ENCODE measurements at places on chromosomes 7 and 10. TPM values are rescaled to one million over a fixed set of nuclear protein-coding genes. Genes with fewer than 3 reads are reported as not detected.

DNA sequence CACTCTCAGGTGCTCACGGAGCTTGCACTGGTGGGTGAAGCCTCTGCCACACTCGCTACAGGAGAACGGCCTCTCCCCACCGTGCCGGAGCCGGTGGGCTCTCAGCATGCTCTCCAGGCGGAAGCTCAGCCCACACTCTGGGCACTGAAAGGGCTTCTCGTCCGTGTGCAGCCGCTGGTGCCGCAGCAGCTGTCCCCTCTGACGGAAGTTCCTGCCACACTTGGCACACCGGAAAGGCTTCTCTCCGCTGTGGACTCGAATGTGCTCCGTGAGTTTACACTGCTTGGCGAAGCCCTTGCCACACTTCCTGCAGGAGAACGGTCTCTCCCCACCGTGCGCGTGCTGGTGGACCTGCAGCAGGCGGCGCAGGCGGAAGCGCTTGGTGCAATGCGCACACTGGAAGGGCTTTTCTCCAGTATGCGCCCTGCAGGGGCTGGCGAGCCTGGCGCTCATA, 19.3 kb downstream of the ZNF786 start:
- peaks cover 15% of the 10 kb centered on the region for H3K36me3 ChIP-seq
- no peak overlapping the region for H3K4me3 ChIP-seq
- H3K27me3 ChIP-seq = no peaks in the 10 kb centered on the region
- no peak overlapping the region for H3K27ac ChIP-seq
- no peak for DNase-seq

- no peaks in the 10 kb centered on the region for H3K4me1 ChIP-seq
- DNase-seq = no peak
- H3K36me3 ChIP-seq = no peaks in the 10 kb centered on the region
- H3K27me3 ChIP-seq = no peaks in the 10 kb centered on the region
- H3K27ac ChIP-seq = no peak overlapping the region
These were observed 437.6 kb downstream of the PCDH15 start for GRCh38 chr10:54363390-54363789.

DNA sequence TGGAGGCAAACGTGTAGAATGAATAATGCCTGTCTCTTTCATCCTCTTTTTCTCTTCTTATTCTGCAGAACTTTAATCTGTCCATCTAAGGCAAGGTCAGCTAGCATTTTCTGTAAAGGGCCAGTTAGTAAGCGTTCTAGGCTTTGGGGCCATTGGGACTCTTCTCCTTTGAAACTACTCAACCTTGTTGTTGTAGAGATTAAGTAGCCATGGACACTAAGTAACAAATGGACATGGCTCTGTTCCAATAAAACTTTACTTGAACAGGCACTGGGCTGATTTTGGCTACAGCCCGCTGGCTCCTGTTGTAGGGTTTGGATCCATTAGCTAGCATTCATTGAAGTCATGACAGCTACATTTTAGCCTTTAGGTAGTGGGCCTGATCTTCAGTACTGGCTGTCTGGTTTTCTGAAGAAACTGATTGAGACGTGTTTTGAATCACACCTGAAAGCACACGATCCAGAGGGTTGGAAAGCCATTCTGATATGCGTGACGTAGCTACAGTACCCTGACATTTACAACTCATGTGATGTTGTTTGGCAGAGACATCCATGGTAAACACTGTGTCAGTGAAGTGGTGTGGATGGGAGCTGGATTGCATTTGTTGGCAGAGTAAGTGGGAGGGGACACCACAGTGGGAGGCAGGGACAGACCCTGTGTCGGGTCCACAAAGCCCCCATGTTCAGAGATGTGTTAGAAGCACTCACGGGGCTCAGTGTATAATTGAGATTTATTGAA, 92.5 kb downstream of the MTPN start:
- H3K4me1 ChIP-seq = no peaks in the 10 kb centered on the region
- no peak overlapping the region for H3K27ac ChIP-seq
- no peak overlapping the region for H3K4me3 ChIP-seq
- no peak for DNase-seq
- H3K36me3 ChIP-seq = no peaks in the 10 kb centered on the region

- H3K4me3 ChIP-seq = peak overlapping the region; percentile 81
- peak overlapping the region; percentile 85 for H3K27ac ChIP-seq
These were observed 743 bp downstream of the RBM17 start for GRCh38 chr10:6089334-6090219.

DNA sequence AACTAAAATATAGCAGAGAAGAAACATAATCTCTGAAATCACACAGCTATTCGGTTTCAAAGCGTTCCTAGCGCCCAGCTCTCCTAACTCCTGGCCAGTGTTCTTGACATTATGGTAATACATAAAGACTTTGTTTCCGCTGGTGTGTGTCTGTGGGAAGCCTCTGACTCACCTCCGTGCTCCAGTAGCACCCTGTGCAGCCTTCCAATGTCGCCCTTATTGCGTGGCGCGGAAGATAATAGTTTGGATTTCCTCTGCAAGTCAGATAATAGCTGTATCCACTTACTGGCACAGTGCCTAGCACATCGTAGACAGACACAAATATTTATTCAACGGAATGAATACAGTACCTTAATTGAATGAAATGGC, 570 bp downstream of the BMS1 start:
- H3K27me3 ChIP-seq = no peaks in the 10 kb centered on the region
- H3K4me1 ChIP-seq = no peaks in the 10 kb centered on the region
- peak overlapping the region; percentile 81 for H3K27ac ChIP-seq
- H3K4me3 ChIP-seq = peak overlapping the region; percentile 76
- peak; percentile 72 for DNase-seq

- H3K36me3 ChIP-seq = no peaks in the 10 kb centered on the region
- H3K4me3 ChIP-seq = no peak overlapping the region
- peak overlapping the region; percentile 98 for H3K27ac ChIP-seq
- peaks cover 36% of the 10 kb centered on the region for H3K4me1 ChIP-seq
- H3K27me3 ChIP-seq = no peaks in the 10 kb centered on the region
- DNase-seq = peak; percentile 78
These were observed 5.1 kb downstream of the SYNPO2L start for GRCh38 chr10:73650537-73651331.

GRCh38 chr10:84798312-84798711, 469.9 kb downstream of the CCSER2 start:
- no peaks in the 10 kb centered on the region for H3K4me1 ChIP-seq
- DNase-seq = no peak
- H3K27ac ChIP-seq = no peak overlapping the region
- no peak overlapping the region for H3K4me3 ChIP-seq

- peak; percentile 10 for DNase-seq
- peaks cover 2% of the 10 kb centered on the region for H3K27me3 ChIP-seq
- no peak overlapping the region for H3K27ac ChIP-seq
- no peaks in the 10 kb centered on the region for H3K36me3 ChIP-seq
These were observed 20.6 kb downstream of the CLRN3 start for GRCh38 chr10:127872011-127872761.

DNA sequence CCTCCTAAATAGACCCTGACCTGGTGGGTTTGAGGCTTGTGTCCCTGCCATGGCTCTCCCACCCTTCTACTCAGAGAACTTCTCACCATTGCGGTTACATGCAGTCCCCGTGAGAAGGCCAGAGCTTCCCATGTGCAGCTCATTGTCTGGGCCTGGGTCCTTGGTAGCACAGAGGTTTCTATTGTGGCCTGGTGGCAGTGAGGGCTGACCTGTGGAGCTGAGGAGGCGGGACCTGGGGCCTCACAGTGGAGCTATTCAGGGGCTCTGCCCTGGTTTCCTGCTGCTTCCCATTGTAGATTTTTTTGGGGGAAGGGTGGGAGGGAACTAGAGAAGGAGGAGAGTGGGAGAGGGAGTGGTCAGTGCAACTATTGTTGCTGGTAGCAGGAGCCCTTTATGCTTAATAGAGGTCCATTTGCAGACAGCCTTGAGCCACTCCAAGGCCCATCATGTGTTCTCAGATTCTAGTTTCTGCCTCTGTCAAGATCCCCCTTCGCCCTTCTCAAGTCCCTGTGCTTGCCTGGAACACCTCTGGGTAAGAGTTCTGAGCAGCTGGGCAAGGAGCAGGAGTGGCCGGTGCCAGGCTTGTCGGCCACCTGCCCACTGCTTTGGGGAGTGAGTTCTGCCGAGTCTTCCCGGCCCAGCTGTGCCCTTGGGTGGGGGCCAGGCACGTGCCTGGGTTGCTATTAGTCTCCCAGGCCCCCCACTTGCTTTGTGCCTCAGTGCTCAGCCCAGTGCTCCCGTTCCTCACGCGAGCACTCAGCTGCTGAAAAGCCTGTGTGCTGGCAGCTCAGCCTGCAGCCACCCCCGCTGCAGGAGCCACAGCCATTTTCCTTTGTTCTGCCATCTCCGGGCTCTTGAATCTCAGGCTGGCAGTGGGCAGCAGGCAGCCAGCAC, 10.7 kb downstream of the TSPAN14 start:
- H3K4me3 ChIP-seq = peak overlapping the region; percentile 31
- no peaks in the 10 kb centered on the region for H3K36me3 ChIP-seq
- DNase-seq = peak; percentile 43
- no peaks in the 10 kb centered on the region for H3K27me3 ChIP-seq
- peak overlapping the region; percentile 61 for H3K27ac ChIP-seq

GRCh38 chr7:73967832-73968290, 60.1 kb upstream of the ELN start:
- H3K27ac ChIP-seq = no peak overlapping the region
- no peak for DNase-seq

- H3K27ac ChIP-seq = no peak overlapping the region
- no peaks in the 10 kb centered on the region for H3K36me3 ChIP-seq
- no peaks in the 10 kb centered on the region for H3K4me1 ChIP-seq
- no peak overlapping the region for H3K4me3 ChIP-seq
- no peaks in the 10 kb centered on the region for H3K27me3 ChIP-seq
These were observed 24.5 kb downstream of the RAPGEF5 start for GRCh38 chr7:22332461-22332870.

DNA sequence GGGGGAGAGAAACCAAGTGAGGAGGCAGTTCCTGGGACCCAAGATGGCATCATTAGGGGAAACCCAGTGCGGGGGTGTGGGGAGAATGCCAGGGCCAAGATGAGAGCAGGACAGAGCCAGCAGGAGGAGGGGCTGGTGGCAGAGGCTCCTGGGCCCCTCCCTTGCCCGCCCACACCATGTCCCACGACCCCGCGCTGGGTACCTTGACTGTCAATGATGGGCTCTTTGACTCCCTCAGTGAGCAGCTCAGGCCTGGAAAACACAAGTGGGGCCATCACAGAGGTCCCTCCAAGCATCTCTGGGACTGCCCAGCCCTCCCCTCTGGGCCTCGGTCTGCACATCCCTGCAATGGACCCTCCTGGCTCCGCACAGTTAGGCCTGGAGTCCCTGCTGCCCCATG, 75.4 kb downstream of the RABGEF1 start:
- no peak overlapping the region for H3K27ac ChIP-seq
- H3K27me3 ChIP-seq = no peaks in the 10 kb centered on the region
- no peak overlapping the region for H3K4me3 ChIP-seq
- peaks cover 8% of the 10 kb centered on the region for H3K36me3 ChIP-seq

DNA sequence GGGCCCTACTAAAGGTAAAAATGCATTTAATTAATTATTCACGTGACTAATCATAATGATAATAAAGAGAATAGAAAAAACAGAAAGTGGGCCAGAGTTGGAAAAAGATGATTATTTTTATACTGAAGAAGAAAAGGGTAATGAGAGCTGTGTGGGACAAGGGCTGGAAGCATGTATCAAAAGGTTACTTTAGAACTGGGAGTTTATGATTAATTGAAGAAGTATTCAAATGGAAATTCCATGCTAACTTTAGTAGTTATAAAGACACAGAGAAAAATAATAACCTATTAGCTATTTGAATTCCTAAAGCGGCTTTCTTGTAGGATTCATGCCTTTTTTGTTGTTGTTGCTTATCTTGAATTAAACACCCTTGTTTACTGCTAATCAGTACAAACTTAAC, 49.9 kb downstream of the MKX start:
- no peak overlapping the region for H3K27ac ChIP-seq
- no peaks in the 10 kb centered on the region for H3K4me1 ChIP-seq

DNA sequence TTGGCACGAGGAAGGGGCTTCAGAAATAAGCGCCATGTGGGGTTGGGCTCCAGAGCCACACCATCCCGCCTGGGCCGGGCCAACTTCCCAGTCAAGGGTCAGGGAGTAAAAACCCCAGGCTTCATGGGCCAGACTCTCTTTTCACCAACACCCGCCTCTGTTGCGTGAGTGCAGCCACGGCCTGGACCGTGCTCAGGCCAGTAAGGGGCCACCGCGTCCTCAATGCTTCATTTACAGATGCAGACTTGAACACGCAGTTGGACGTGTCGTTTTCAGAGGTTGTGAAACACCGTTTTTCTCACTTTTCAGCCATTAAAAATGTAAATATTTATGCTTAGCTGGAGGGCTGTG, 161.0 kb downstream of the WDR37 start:
- H3K4me1 ChIP-seq = no peaks in the 10 kb centered on the region
- H3K27ac ChIP-seq = no peak overlapping the region
- DNase-seq = no peak
- H3K27me3 ChIP-seq = no peaks in the 10 kb centered on the region

GRCh38 chr7:86407291-86407690, 236.4 kb upstream of the GRM3 start:
- H3K27ac ChIP-seq = no peak overlapping the region
- H3K36me3 ChIP-seq = no peaks in the 10 kb centered on the region
- H3K4me1 ChIP-seq = peaks cover 3% of the 10 kb centered on the region

DNA sequence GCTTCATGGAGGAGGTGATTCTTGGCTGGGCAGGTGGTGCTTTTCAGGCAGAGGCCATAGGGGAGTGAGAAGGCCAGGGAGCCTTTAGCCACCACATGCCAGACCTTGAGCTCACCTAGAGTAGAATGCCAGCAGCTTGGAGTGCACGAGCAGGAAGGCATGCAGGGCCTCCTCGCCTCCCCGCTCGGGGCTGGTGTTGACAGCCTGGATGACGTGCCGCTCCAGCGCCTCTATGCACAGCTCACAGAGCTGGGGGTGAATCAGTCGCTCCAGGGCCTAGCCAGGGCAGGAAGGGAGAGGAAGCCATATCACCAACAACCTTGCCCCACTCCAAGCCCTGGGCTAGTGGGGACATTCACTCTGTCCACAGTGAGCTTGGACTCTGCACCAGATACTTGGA, 15.7 kb downstream of the HPS1 start:
- no peaks in the 10 kb centered on the region for H3K27me3 ChIP-seq
- DNase-seq = no peak
- H3K36me3 ChIP-seq = peaks cover 16% of the 10 kb centered on the region
- no peak overlapping the region for H3K27ac ChIP-seq
- H3K4me3 ChIP-seq = no peak overlapping the region
- peaks cover 12% of the 10 kb centered on the region for H3K4me1 ChIP-seq

- no peak for DNase-seq
- no peak overlapping the region for H3K27ac ChIP-seq
- H3K36me3 ChIP-seq = no peaks in the 10 kb centered on the region
These were observed 321.2 kb downstream of the DNAJB6 start for GRCh38 chr7:157657741-157658740.

- H3K27me3 ChIP-seq = no peaks in the 10 kb centered on the region
- H3K27ac ChIP-seq = no peak overlapping the region
- no peaks in the 10 kb centered on the region for H3K4me1 ChIP-seq
- DNase-seq = no peak
- no peaks in the 10 kb centered on the region for H3K36me3 ChIP-seq
- no peak overlapping the region for H3K4me3 ChIP-seq
These were observed 51.4 kb downstream of the ADARB2 start for GRCh38 chr10:1685699-1686490.

The CDHR3 gene
- 3.1 TPM for total RNA-seq

The EN2 gene
- total RNA-seq = not detected

The FGFR2 gene
- total RNA-seq = 11.8 TPM

The IGF2BP3 gene
- 69.9 TPM for total RNA-seq

The FAM13C gene
- 8.7 TPM for total RNA-seq

The IL2RA gene
- not detected for total RNA-seq

The COL17A1 gene
- total RNA-seq = 2.6 TPM

The TACR2 gene
- not detected for total RNA-seq

The ODAD2 gene
- 0.96 TPM for total RNA-seq

The GRID2IP gene
- total RNA-seq = 0.07 TPM

The ABCB4 gene
- 0.36 TPM for total RNA-seq
